Large intestine (tissue), 12 donors: ENCODE measurements at places on chromosomes 12 and 14.
A peak's percentile ranks its signal among the peaks of the same experiment; 100 is the strongest.

DNA sequence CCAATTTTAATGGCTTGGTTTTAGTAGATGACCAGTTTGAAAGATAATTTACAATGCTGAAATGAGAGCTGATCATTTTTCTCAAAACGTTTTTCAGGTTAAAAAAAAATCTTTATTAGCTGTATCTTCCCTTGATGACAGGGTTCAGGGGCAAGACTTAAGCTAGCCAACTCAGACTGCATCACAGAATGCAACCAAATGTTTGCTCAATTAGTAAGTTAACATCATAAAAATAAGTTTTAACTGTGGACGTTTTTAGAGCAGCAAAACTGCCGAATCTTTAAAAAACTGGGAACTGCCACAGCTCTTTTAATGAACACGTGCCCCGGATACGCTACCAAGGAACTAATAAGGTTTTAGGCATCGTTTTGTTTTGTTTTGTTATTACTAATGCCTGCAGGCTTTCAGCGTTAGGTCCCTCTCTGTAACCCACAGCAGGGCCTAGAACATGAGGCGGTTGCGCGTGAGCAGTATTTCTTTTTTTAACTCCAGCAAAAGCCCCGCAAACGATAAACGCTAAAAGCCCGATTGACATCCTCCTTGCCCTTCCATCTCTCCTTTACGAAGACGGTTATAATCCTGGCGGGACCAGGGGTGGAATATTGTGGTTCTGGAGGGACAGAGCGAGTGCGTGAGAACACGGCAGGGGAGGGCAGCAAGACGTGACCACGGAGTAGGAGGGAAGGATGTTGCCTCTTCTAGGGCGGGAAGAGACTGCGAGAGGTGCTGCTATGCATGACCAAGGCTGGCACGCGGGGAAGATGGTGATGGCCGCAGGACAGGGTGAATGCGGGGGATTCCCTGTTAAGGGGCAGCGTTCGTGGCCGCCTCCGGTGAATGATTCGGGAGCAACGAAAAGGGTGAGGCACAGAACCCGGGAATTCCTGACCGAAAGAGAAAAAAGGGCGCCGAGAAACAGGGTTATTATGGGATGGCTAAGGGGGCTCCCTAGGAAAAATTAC is 652 bp downstream of the SUPT16H start:
- H3K27ac ChIP-seq, result peak overlapping the region; percentile 89
- peaks cover 10% of the 10 kb centered on the region for H3K36me3 ChIP-seq
- DNase-seq, result peak; percentile 9
- H3K4me3 ChIP-seq, result peak overlapping the region; percentile 81
- H3K4me1 ChIP-seq, result peaks cover 6% of the 10 kb centered on the region
- no peaks in the 10 kb centered on the region for H3K27me3 ChIP-seq

GRCh38 chr12:105860561-105861207 is 278.1 kb downstream of the NUAK1 start:
- H3K27me3 ChIP-seq, result no peaks in the 10 kb centered on the region
- H3K4me3 ChIP-seq, result no peak overlapping the region
- no peak overlapping the region for H3K27ac ChIP-seq
- H3K4me1 ChIP-seq, result no peaks in the 10 kb centered on the region
- DNase-seq, result no peak

GRCh38 chr14:66081594-66082376 is 404.4 kb upstream of the CCDC196 start:
- H3K27ac ChIP-seq, result no peak overlapping the region
- H3K4me1 ChIP-seq, result no peaks in the 10 kb centered on the region
- no peaks in the 10 kb centered on the region for H3K27me3 ChIP-seq
- DNase-seq, result peak; percentile 26
- no peak overlapping the region for H3K4me3 ChIP-seq
- H3K36me3 ChIP-seq, result no peaks in the 10 kb centered on the region

- H3K27me3 ChIP-seq, result no peaks in the 10 kb centered on the region
- H3K4me1 ChIP-seq, result peaks cover 5% of the 10 kb centered on the region
- no peak overlapping the region for H3K4me3 ChIP-seq
- DNase-seq, result peak; percentile 39
Observed at GRCh38 chr14:59278111-59278510, 89.6 kb downstream of the DAAM1 start.
